ENCODE measurements at places on chromosomes 7 and 10.

DNA sequence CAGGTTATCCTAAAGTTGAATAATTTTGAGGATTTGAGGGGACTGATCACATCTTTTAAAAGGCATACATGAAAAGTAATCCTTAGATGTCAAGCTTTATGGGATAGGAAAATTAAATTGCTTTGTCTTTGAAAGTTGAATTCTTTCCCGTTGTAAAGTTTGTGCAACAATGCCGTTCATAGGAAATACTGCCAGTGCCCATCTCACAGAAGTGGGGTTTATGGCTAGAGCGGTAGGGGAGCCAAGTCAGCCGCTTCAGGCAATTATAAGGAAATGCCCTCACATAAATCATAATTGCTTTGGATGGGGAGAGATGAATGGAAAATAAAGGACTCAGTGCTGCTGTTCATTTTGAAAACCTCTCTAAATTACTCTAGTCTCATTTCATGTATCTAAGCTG lies 18.1 kb downstream of the CDC123 start:
- DNase-seq = no peak

GRCh38 chr7:36390199-36391090 lies 783 bp downstream of the ANLN start:
- peak; percentile 41 for DNase-seq

GRCh38 chr7:159253657-159254056 lies 109.0 kb upstream of the VIPR2 start:
- no peak for DNase-seq

GRCh38 chr7:112015146-112015545 lies 191.1 kb downstream of the DOCK4 start:
- no peak for DNase-seq

GRCh38 chr10:131041441-131041840 lies 270.1 kb downstream of the TCERG1L start:
- no peak for DNase-seq

DNA sequence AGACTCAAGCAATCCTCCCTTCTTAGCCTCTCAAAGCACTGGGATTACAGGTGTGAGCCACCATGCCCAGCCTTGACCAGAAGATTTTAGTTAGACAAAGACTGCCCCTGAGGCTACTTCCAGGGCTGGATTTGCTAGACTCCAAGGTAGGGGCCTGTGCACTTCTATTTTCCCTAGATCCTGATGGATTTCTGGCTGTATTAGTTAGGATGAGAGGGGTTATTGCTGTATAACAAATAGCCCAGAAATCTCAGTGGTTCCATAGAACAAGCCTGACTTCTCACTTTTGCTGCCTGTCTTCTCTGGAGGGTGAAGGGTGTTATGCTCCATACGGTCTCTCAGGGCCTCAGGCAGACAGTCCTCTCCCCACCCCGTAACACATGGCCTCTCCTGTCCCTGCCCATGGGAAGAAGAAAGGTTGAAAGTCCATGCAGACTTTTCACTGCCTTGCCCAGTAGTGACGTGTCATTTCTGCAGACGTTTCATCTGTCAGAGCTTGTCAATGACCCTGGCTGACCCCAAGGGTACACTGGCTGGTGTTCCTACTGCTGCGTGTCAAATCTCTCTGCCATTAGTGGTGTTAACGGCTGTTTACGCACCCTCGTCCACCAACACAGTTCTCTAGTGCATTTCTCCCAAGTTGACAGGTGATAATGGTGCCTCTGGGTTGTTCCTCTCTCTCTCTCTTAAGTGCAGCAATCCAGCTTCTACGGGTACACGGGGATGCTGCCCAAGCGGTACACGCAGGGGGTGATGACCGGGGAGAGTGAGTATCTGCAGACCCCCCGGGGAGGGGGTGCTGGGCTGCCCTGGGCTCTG lies 11.6 kb downstream of the SLC29A4 start:
- no peak for DNase-seq

DNA sequence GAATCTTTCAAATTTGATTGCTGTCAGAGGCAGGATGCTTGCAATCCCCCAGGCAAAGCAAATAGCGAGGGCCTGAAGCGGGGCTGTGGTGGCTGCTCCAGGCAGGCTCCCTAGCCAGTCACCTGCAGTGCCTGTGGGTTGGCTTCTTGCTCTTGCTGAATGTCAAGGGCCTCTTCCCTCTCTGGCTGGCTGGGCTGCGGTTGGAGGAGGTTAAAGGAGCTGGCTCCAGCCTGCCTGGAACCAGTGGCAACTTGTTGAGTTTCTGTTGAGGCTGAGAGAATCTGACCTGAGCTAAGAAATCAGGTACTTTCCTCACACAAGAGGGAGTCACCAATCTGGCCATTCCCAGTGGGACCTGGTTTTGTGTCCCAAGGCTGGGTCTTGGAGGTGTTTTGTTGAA lies 134.7 kb downstream of the TMEM178B start:
- no peak for DNase-seq

GRCh38 chr7:155426543-155427410 lies 31.2 kb upstream of the EN2 start:
- DNase-seq = no peak

DNA sequence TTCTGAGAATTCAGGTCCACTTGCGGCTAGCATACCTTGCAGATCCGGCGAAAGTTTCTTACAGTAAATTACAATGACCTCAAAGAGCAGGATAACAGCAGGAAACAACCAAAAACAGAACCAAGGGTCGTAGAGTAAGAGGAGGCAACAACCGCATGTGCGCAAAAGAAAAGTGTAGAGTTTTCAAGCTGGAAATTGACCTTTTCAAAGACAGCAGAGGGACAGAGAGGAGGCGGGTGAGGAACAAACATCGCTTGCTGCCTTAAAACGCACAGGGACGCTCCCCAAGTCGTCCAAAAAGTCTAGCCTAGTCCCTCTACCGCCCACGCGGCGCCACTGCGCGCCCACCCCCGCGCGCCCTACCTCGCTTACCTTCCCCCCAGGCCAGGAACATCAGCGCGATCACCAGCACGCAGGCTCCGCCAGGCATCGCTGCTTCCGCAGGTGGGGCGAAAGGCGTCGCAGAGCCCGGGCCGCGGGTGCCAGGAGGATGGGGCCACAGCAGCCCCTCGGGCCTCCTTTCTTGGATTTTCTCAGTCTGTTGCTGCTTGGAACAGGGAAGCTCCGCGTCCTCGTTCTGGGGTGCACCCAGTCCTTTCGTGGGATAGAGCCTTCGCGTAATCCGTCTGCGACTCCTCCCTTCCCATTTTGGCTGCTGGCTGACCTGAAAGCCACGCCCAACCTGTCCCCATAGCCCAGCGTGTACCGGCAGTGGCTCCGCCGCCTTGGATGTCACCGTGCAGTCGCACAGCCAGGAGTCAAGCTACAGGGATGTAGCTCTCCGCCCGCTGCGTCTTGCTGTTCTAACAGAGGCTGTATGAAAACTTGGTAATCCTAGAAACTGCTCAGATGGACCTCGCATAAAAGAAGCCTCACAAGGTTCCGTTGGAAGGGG lies at the start of gene VWDE:
TSS of gene VWDE (minus strand) at position 579 of the 895 bp plus-strand sequence. CDS start at position 430, 149 bp downstream.
- DNase-seq = peak; percentile 31

DNA sequence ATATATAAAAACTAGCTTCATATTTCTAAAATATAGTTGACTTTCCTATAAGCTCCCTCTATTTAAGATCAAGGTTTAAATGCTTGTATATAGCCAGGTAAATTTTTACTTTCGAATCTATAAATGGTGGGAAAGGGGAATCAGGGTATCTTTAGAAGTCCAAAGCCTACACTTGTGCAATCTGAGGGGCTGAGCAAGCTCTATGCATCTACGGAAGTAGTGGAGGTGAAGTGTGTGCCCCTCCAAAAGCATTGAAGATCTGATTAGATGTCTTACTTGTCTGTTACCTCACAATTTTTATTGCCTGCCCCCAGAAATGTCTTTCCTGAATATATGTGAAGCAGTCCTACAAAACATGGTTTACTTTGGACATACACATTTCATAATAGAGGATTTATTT lies 1.6 kb downstream of the AKAP9 start:
- DNase-seq = no peak

DNA sequence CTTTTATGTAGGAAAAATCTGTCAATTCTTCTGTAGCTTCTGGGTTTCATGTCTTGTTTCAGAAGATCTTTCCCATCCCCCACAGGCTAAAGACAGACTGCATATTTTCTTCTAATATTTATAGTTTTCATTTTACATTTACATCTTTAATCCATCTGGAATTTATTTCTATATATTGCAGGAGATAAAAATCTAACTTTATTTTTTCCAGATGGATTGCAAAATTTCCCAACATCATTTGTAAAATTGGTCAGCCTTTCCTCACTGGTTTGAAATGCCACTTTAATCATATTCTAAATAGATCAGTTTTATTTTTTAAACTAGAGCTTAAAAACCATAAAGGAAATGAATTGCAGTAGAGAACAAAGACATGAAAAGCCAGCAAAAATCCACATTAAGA lies 46.9 kb downstream of the TMEM26 start:
- DNase-seq = no peak

- DNase-seq = no peak
Measured at GRCh38 chr7:76206633-76207032, 4.9 kb downstream of the SRRM3 start.

- DNase-seq = no peak
Measured at GRCh38 chr10:25061711-25062449, 45.5 kb downstream of the THNSL1 start.

DNA sequence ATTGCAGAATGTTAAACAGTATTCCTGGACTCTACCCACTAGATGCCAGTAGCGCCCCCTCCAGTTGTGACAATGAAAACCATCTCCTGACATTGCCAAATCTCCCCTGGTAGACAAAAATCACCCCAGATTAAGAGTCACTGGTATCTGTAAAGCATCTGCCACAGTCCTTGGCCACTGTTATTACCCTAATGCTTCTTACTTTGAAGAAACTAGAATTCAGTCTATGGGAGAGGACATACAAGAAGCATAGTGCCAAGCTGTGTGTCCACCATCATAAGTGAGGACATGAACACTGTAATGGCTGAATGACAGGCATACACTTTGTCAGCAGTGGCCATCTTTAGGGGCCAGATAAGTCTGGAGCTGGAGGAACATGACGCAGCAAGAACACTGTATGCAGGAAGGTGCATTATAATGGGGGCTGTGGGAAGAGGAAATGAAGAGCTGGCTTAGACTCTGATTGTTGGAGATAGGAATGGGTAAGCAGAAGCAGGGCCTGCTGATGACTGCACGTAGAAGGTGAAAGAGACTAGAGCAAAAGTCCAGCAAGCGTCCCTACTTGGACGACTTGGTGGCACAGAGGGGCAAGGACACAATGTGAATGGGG lies 32.5 kb downstream of the CBX3 start:
- DNase-seq = no peak

GRCh38 chr7:2617325-2617905 lies 14.4 kb upstream of the TTYH3 start:
- no peak for DNase-seq

GRCh38 chr7:43922726-43923125 lies 3.5 kb upstream of the UBE2D4 start:
- no peak for DNase-seq

- no peak for DNase-seq
Measured at GRCh38 chr10:132459301-132460003, 62.5 kb downstream of the PWWP2B start.

DNA sequence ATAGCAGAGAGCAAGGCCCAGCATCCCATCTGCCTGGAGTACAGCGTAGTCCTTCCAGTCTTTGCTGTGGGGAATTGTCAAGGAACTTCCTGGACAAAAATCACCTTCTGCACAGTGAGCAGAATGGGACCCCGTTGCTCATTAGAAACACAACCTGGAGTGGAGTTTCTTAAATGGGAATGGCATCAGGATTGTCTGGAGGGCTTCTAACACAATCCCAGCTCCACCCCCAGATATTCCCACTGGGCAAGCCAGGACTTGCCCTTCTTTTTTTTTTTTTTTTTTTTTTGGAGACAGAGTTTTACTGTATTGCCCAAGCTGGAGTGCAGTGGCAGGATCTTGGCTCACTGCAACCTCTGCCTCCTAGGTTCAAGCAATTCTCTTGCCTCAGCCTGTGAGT lies 356.4 kb downstream of the GALNT17 start:
- no peak for DNase-seq

DNA sequence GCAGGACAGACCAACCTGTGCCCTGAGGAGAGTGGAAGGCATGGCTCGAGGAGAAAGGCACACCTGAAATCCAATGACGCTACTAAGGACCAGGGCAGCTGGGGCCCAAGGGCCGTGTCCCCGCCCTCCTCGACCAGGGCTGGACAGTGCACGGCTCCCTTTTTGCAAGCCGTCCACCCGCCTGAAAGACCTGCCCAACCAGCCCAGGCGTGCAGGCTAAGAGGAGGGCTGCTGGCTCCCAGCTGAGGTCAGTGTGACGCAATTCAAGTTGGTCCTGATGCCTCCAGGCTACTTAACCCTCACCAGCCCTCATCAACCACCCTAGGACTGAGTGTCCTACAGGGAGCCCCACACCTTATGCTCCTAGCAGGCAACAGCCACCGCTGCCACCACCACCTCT lies 69.3 kb downstream of the DLG5 start:
- no peak for DNase-seq

- DNase-seq = no peak
Measured at GRCh38 chr10:96588060-96588554, 1.3 kb upstream of the TM9SF3 start.

- no peak for DNase-seq
Measured at GRCh38 chr7:108108131-108108530, 22.0 kb downstream of the LAMB4 start.

GRCh38 chr7:48959676-48960075 lies 35.3 kb downstream of the CDC14C start:
- no peak for DNase-seq

GRCh38 chr10:70190581-70190980 lies 20.3 kb upstream of the SAR1A start:
- no peak for DNase-seq

DNA sequence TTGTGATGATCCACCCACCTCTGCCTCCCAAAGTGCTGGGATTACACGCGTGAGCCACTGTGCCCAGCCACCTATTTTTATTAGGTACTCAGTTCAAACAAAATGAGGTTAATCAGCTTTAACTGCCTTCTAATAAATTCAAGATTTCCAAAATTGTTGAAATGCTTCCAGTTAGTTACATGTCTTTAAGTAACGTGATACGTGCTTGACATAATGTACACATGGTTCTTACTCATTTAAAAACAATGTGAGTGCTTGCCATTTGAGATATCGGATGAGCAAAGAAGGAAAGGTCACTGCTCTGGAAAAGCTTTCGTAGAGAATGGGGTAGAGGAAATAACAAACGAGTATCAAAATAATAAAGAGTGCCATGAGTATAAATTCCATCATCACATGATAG lies 83.6 kb downstream of the KMT2E start:
- no peak for DNase-seq
